ENCODE measurements at places on chromosomes 12 and 14.
A peak's percentile ranks its signal among the peaks of the same experiment; 100 is the strongest.

GRCh38 chr12:53696655-53697331, 20.9 kb upstream of the ATP5MC2 start:
- no peak for DNase-seq

- no peak for DNase-seq
These were observed 21.8 kb downstream of the VDR start for GRCh38 chr12:47882781-47883546.

DNA sequence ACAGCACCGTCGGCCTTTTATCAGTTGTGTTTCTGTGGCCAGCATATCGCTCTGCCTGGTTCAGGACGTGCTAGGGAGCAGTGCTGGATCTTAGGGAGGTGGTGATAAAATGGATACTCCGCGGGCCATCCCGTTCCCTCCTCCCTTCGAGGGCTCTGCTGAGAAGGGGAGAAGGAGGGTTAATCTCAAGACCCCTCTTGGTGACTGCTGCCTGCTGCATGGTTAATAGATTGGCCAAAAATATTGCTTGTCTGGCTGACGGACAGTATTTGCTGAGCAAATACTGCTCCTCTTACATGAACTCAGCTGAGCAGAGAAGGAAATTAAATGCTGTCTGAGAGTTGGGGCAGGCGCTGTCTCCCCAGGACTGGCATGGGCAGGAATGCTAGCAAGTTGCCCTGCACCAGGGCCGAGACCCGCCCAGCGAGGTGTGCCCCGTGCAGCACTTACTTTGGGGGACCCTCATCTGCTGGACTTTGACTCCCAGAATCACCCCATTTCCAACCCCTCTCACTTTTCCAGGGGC, 1.2 kb downstream of the FBRSL1 start:
- DNase-seq = no peak

GRCh38 chr12:106128585-106129328, 10.0 kb downstream of the NUAK1 start:
- no peak for DNase-seq

- no peak for DNase-seq
These were observed 884 bp upstream of the TMEM132C start for GRCh38 chr12:128266086-128266485.

- DNase-seq = no peak
These were observed 257.3 kb upstream of the PLEKHG7 start for GRCh38 chr12:92445253-92446082.

DNA sequence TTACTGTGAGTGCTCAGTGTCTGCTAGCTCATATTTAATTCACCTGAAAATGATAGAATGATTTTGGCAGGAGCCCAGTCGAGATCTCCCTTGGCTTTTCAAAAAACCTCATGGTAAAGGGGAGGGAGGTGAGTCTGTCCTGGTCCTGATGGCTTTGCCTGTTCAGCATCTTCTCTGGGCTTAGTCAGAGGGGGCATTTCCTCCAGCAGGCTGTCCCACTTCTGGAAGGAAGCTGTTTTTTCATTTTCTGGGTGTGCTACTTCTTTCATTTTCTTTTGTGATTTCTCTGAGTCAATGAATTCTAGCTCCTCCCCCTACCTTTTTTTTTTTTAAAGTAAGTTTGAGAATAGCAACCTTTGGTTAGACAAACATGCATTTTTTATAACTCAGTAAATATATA, 58.8 kb downstream of the TMX1 start:
- no peak for DNase-seq

- no peak for DNase-seq
These were observed 80.2 kb upstream of the FUT8 start for GRCh38 chr14:65332141-65332871.

DNA sequence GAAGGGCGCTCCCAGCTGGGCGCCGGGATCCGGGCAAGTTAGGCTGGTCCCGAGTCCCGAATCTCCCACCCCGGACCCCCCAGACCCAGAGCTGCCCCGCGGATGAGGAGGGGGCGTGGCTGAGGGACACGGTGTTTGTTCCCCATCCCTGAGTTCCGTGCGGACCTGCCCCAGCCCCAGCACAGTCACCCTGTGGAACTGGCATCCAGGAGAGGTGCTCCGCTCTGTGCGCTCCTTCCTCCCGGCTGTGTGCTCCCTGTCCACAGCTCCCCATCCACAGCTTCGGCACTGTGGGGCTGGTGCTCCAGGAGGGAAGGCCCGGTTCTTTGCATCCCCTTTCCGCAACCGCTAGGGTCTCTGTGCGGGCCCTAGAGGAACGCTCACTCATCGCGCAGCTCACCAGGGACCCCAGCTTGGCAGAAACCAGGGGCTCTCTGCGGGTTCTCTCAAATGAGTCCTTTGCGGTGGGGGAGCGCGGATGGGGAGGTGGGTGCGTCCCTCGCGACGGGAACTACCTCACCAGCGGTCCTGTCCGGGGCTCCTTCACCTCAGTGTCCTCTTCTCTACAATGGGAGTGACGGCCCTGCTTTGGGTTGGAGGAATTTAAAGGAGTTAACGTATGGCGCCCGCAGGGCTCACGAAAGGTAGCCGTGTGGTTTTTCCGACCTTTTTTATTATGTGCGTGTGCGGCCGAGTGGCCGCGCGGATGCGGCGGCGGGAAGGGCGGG, 845 bp downstream of the TMEM132C start:
- DNase-seq = no peak

- no peak for DNase-seq
These were observed 27.4 kb upstream of the CFL2 start for GRCh38 chr14:34741840-34742239.

DNA sequence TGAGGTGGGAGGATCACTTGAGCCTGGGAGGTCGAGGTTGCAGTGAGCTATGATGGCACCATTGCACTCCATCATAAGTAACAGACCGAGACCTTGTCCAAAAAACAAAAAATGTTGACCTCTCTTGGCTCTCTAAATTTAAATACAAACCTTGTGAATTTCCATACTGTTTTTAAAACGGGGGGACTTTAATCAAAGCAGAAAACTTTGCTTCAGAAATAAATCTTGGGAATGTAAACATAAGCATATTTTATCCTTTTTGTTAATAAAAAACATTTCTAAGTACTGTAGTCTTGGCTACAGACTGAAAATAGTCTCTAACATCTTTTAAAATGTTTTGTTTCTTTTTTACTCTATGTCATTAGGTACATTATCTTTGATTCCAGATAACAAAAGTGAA, 130.7 kb upstream of the RASSF8 start:
- no peak for DNase-seq

- no peak for DNase-seq
These were observed 30.6 kb downstream of the RESF1 start for GRCh38 chr12:31989571-31990362.

GRCh38 chr12:69039911-69040310, 106.9 kb upstream of the CPM start:
- no peak for DNase-seq

- DNase-seq = peak; percentile 65
These were observed 21.2 kb downstream of the ASB2 start for GRCh38 chr14:93954900-93955849.

GRCh38 chr12:6312529-6313325, 2.2 kb downstream of the PLEKHG6 start:
- DNase-seq = no peak

- no peak for DNase-seq
These were observed 11.2 kb downstream of the CEP170B start for GRCh38 chr14:104876251-104876699.

- no peak for DNase-seq
These were observed 8.3 kb upstream of the ACSM4 start for GRCh38 chr12:7295529-7295928.

- DNase-seq = no peak
These were observed 213.5 kb downstream of the PELI2 start for GRCh38 chr14:56331592-56332216.

DNA sequence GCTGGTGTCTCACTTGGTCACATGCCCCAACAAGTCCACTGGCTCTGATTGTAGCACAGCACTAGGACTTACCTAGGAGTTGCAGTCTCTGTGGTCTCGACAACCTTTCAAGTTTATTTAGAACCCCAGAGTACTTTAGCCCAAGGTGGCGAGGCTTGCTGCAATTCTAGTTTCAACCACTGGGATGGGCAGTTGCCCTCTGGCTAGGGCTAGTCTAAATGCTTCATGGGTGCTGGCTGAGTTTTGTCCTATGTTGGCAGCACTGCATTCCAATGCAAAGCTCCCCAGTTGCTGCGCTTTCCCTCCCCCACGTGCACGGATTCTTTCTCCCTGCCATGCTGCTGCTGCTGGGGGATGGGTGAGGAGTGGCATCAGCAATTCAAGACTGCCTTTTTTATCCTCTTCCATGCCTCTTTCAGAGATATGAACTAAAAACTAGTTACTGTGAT, 207.9 kb downstream of the SYNE2 start:
- peak; percentile 5 for DNase-seq

DNA sequence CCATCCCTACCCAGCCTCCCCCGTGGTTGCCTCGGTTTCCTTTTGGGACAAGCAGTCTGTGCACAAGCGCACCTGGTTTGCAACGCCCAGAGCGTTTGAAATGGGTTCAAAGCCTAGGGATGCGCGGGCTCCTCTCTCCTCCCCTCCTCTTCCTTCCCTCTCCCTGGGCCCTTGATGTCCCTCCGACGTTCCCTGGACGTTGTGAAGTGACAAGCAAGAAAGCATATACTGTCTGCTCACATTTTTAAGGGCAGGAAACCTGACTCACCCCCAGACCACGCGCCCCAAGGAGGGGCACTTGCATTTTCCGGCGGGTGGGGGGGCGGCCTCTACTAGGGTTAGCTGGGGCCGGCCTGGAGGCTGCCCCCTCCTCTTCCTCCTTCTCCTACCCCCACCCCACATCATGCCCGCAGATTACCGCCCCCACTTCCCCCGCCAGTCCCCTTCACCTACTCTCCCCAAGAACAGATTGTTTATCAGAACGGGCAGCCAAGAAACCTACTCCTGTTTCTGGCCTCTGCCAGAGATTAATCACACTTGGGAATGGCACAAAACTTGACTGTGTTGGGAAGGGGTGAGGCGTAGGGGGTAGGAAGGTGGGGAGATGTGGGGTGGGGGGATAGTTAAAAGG, 9.5 kb upstream of the IRF2BPL start:
- no peak for DNase-seq

- no peak for DNase-seq
These were observed at the start of gene COX8C for GRCh38 chr14:93346926-93347721. Gene COX8C (plus strand): TSS chr14:93347182. CDS start chr14:93347269, 87 bp downstream.

GRCh38 chr12:42582050-42582449, 7.5 kb downstream of the PRICKLE1 start:
- no peak for DNase-seq

- DNase-seq = no peak
These were observed 63.9 kb upstream of the GALNT9 start for GRCh38 chr12:132393245-132393795.

DNA sequence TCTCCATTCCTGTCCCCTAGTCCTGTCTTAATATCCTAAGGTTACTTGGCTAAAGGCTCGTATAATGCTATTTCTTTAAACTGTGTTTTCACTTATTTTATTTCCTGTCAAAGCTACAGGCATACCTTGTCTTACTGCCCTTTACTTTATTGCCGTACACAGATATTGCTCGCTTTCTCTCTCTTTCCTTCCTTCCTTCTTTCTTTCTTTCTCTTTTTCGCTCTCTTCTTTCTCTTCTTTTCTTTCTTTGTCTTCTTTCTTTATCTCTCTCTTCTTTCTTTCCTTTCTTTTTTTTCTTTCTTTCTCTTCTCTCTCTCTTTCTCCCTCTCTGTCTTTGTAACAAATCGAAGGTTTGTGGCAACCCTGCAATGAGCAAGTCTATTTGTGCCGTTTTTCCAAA, 123.9 kb upstream of the ARHGAP5 start:
- DNase-seq = no peak

DNA sequence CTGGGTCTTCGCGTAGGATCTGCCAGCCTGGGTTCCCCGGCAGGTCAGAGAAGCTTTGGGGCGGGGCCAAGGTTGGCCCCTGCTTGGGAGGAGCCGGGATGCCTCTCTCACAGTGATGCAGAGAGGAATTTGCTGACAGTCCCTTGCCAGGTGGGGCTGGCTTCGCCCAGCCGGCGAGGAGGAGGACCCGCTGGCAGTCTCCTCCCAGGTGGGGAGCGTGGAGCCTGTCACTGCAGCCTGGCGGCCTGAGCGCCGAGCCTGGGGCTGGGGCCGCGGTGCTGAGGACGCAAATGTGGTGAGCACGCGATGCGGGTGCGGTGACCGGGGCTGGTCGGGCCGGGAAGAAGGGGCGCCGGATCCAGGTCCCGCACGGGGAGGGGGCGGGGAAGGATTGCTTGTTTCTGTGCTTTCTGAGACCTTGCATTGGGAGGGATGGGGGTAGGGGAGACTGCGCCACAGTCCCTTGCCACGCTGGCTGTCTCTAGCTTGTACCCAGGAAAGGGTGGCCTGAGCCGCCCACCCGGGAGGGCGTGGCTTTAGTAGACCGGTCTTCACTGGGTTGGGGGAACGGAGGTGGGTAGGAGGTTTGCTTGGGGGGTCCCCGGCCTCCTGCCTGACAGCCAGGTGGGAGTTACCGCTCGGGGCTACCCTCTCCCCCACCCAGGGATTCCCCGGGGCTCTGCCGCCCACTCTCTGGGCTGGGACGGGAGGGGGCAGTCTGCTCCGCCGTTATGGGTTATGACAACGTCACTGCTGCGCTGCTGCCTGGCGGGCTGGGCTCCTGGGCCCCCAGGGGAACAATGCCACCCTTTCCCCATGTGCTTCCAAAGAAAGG, at the start of gene TMEM63C:
Gene TMEM63C (plus strand): TSS at position 196 of the 835 bp plus-strand sequence. CDS start 37,016 bp downstream, outside the sequence.
- peak; percentile 40 for DNase-seq

GRCh38 chr14:64764641-64765520, 60.7 kb downstream of the PLEKHG3 start:
- peak; percentile 65 for DNase-seq

DNA sequence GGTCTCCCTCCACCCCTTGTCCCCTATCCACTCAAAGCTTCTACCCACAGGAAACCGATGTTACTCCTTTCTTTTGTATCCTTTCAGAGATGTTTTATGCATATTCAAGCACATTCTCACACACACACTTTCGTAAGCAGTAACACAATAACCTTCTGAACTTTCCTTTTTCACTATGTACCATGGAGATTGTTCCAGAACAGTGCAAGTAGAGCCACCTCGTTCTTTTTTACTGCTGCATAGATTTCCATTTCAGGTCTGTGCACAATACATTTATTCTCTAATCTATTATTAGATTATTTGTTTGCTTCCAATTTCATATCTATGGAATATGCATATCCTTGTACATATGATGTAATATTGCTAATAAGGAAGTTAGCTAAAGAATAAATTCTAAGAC, 60.3 kb downstream of the TBC1D30 start:
- DNase-seq = no peak

GRCh38 chr12:105206686-105207374, 29.1 kb downstream of the APPL2 start:
- no peak for DNase-seq

GRCh38 chr14:85342858-85343607, 186.9 kb upstream of the FLRT2 start:
- no peak for DNase-seq

GRCh38 chr12:49564686-49565405, 3.1 kb downstream of the MCRS1 start:
- no peak for DNase-seq

GRCh38 chr12:15918066-15918465, 6.9 kb downstream of the DERA start:
- no peak for DNase-seq

DNA sequence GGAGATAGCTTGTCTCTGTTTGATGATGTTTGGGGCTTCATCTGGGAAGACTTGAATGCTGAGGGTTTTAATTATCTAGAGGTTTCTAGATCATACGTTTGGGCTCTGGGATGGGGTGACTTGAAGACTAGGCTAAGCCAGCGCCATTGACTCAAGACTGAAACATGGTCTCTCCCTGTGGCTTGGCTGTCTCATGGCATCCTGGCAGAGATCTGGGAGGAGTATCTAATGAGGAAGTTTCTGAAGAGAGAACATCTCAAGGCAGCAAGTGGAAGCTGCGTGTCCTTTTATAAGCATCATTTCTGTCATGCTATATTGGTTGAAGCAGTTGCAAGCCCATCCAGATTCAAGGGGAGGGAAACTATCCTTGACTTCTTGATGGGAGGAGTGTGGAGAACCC, 104.8 kb downstream of the UNC79 start:
- no peak for DNase-seq

Measured in effector memory CD8-positive, alpha-beta T cell (primary cell).